Fibroblast of pulmonary artery (primary cell): ENCODE measurements at places on chromosomes 2 and 18.

DNA sequence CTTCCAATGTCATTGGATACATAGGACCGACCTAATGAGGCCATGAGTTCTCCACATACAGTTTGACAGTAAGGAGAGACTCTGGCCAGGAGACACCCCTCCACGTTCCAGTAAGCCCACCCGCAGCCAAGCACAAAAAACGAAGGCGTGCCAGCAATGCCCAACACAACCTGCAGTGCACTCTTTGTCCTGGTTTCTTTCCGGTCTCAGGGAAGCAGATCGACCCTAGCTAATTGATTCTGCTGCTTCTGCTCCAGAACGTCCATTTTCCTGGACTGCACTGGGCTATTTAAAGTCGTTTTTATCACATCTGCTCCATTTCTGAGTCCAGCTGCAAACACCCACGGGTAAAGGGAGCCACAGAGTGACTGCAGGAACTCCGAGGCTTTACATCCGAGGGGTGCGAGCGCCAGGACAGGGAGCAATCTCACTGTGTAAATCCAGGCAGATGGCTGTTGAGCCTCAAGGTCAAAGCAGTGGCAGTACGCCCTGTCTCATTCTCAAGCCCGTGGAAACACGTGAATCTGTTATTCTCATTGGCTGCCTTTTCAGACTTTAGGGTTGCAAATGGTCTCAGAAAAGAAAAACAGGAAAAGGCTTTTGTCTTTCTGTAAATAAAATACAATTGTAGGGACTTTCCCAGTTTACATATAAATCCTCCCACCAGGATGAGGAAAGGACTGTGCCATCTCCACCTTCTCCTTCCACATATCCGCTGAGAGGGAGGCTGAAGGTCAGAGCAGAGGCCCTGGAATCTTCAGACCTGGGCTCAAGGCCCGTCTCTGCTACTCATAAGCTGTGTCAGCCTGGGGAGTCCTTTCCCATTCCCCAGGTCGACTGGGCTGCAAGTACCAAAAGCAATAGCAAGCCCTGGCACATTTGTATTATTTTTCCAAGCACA is 40.7 kb downstream of the TMEM163 start:
- peak; percentile 52 for DNase-seq

DNA sequence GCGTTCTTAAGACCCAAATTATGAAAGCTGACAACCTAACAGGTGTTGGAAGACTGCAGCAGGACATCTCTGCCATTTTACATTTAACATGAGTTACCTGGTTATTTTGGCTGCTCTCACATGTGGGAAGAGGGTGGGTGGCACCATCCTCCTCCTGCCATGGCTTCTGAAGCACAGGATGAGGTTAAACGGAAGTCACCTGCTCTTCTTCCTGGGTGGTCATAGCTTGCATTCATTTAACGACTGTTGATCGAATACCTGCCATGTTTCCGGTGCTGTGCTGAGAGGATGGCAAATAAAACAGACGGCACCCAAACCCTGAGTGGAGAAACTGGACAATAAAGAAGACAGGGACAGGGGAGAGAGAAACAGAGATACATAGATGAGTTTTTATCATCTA is 118.0 kb downstream of the RHBDD1 start:
- no peak for DNase-seq

- peak; percentile 48 for DNase-seq
Observed at GRCh38 chr18:55706898-55707297, 118.9 kb upstream of the TCF4 start.

- DNase-seq, result no peak
Observed at GRCh38 chr2:226198956-226199355, 600.7 kb downstream of the IRS1 start.

DNA sequence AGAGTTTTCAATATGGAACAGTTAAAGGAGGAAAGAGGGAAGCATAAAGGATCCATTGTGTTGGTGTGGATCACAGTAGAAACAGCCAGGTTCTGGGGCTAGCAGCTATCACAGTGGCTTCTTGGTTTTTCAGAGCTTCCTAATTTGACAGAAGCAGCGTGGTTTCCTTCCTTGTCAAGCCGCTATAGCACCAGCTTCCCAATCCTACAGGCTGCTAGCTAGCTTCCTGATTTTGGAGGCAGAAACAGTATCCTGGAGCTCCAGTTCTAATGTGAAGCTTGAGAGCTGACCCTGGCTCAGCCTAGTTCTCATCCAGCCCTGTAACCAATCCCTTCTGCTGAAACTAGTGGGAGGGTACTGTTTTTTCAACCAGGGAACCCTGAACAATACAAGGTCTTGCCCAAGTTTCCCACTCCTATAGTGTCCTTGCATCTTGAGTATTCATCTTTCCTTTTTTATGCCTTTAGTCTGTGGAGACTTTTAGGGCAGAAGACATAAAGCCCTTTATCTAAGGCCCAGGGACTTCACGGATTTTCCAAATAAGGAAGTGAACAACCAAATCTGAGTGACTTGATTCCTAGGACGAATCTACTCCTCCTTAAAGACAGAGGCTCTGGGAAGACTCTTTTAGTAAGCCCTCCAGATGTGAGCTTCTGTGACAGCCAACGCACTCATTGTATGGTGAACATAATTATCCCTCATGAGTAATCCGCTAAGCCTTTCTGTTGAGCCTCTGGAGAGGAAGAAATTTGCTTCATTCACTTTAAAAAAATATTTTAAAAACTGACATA is 33.8 kb downstream of the CCDC93 start:
- DNase-seq, result peak; percentile 69

- no peak for DNase-seq
Observed at GRCh38 chr2:221120643-221121042, 451.5 kb downstream of the EPHA4 start.

- DNase-seq, result no peak
Observed at GRCh38 chr2:216294305-216294704, 78.0 kb downstream of the MARCHF4 start.

- DNase-seq, result no peak
Observed at GRCh38 chr2:60476206-60476954, 77.1 kb downstream of the BCL11A start.

GRCh38 chr2:176669398-176670174 is 400.3 kb downstream of the MTX2 start:
- DNase-seq, result no peak

DNA sequence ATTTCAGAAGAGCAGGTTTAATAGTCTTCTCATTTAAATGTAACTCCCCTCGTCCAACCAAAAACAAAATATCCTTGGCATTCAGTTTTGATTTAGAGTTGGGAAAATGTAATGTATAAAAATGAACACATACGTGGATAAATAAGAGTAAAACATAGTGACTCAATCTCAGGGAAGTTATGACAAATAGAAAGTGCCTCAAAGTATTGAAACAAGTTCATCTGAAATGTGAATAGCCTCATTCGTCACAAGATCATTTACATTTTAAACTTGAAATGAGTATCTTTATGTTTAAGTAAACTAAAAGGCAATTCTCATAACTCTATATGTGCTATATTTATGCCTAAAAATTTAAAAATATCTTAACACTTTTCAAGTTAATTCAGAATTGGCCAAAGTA is 122.2 kb upstream of the SMAD7 start:
- peak; percentile 16 for DNase-seq

- no peak for DNase-seq
Observed at GRCh38 chr2:135974036-135974435, 11.4 kb downstream of the DARS1 start.

GRCh38 chr2:170152421-170152820 is 25.5 kb upstream of the MYO3B start:
- DNase-seq, result no peak

DNA sequence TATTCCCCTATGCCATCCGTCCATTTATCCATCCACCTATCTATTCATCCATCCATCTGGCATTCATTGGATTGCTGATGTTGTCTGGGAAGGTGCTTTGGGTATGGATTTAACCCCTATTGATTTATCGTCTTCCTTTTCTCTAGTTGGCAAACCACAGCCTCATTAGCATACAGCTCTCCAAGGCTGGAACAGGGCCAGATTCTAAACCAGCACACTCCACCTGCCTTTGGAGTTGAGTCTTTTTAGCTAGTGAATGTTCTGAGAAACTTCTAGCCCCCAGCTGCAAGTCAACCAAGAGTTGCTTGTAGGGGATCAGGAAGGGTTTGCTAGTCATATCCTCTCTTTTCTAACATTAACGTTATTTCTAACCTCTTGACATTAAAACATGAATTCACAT is 90.7 kb downstream of the NRP2 start:
- no peak for DNase-seq

GRCh38 chr18:49588971-49589370 is 27.1 kb downstream of the LIPG start:
- no peak for DNase-seq

DNA sequence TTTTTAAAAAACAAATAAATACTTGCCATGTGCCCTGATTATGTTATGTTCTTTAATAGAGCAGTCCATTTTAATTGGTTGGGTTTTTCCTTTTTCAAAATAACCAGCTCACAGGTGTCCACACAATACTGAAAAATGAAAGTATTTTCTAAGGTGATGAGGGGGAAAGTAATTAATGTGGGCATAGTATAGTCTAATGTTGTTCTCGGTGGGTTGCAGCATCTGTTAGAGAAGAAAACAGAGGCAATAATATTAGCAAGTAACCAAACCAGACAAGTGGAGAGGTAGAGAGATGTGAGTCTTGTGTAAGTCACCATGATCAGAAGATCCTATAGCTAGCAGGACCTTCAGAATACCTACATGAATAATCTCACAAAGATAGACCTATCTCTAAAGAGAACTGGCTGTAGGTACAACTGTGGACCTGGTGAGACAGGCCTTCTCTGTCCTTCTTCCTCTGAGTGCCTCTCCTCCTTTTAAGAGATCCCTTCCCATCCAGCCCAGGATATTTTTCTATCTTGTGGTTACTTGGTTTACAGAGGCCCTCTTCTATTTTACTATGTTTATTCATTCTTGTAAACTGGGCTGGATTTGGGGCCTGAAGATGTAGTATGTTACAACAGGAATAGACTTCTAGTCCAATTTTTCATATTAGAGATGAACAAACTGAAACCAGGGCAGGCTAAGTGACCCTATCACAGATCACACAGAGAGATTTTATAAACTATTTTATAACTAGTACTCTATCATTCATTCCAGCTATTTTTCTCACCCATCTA is 67.1 kb upstream of the MSTN start:
- no peak for DNase-seq

DNA sequence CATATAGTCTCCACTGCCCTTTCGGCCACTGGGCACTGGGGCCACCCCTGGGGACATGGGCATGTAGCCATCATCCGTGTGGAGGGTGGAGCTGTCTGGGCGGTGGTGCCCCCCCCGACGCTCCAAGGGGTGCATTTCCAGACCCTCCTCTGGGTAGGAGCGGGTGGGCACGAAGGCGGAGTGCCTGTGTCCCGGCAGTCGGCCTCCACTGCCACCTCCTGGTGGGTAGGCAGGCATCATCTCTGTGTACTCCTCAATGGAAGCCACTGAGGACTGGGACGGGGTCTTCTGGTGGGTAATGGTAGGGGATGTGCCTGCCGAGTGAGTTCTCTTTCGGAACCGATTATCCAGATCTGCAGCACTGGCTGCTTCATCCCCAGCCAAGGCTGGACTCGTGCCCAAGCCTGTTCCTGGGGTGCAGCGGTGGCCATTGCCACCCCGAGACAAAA is 2.8 kb downstream of the IRS1 start:
- peak; percentile 21 for DNase-seq

DNA sequence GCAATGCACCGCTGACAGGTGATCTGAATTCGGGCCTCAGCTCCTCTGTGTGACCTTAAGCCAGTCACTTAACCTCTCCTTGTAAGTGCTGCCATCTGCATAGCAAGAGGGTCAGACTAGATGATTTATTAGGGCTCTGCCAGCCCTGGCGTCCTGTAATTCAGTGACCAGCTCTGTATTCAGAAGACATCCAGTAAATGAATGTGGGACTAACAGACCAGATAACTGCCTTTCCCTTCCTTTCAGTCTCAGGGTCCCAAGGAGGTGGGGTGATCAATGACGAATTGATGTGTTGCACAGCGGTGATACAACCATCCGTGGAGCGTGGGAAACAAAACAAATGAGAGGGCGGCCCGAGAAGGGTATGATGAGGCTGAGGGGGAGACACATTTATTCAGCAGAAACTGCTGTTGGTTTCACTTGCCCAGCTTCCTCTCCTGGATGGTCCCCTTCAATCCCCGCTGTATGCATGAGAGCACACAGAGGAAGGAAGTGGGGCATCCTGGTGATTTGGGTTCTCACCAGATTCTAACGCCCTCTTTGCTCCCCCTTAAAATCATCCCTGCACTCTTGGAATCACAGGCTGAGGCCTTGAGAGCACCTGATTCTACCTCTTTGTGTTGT is 92.8 kb downstream of the VIT start:
- no peak for DNase-seq

DNA sequence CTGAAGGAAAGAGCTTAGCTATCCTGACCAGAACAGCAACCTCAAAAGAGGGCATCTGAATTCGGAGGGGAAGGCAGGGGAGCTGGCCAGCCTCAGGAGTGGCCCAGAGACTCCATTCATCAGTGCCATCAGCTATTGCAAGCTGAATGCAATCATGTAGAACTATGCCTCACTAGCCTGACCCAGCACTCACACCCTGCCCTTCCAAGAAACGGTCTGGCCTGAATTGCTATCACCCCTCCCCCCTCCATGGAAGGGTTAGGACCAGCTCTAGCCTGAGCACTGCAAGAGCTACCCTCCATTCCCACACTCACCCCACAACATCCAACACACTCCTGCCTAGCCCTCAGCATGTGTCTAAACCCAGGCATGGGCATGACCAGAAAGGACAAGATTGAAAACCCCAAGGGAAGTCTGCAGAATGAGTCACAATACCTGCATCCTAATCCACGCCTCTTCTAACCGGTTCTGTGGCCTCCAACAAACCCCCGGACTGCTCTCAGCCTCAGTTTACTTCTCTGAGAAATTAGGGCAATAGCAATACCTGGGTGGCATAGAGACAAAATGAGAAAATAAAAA is 120.3 kb downstream of the BCL11A start:
- no peak for DNase-seq

DNA sequence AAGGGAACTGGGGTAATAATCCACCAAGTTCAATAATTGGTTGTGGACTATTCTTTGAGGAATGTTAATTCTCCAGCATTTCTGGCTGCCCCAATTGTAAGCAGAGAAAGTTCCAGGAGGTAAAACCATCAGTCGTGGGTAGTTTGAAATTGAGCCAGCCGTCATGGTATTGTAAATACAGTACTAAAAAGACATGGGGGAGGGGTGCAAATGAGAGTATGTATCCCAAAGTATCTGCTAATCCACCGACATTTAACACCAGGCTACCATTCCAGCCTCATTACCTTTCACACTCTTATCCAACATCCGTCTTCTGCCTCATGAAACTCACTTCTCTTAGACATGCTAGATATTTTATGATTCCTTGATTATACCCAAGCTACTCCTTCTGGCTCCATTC is 507.9 kb downstream of the ERBB4 start:
- no peak for DNase-seq

DNA sequence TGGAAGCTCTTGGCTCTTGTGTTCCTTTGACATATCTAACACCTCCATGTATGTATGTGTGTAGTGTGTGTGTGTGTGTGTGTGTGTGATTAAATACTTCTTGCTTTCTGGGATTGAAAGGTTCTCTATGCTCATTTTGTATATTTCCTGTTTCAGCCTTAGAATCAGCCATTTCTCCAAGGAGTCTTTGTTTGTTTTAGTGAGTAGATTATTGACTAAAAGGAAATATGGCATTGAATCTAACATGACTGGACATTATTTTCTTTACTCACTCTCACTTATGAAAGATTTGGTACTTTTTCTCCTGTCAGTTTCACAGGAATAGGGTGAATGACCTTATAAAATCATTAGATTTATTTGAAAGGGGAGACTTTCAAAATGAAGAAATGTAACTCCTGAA is 413.8 kb upstream of the SLC14A2 start:
- DNase-seq, result no peak

- no peak for DNase-seq
Observed at GRCh38 chr2:71759060-71759459, 305.7 kb downstream of the DYSF start.

GRCh38 chr2:15142069-15142689 is 419.0 kb downstream of the NBAS start:
- DNase-seq, result peak; percentile 3
